ENCODE measurements at places on chromosomes 11 and 22. TPM values are rescaled to one million over a fixed set of nuclear protein-coding genes. Genes with fewer than 3 reads are reported as not detected.

TRIM68 gene
- total RNA-seq: 17.3 TPM

LINC01488 gene
- total RNA-seq: 0.38 TPM

GVQW3 gene
- total RNA-seq: 20.3 TPM

SYT12 gene
- total RNA-seq: 0.27 TPM

PGM2L1 gene
- 24.2 TPM for total RNA-seq

PTDSS2 gene
- total RNA-seq: 36.4 TPM

NXPE4 gene
- not detected for total RNA-seq
